CD4-positive, alpha-beta T cell treated with Interleukin-2 at 100 ng/mL for 4 hours (primary cell): ENCODE measurements at places on chromosomes 5 and 9.
A peak's percentile ranks its signal among the peaks of the same experiment; 100 is the strongest.

GRCh38 chr9:95316794-95317118 is 753 bp downstream of the FANCC start:
- no peak for DNase-seq

GRCh38 chr9:22211588-22212360 is 202.7 kb upstream of the CDKN2B start:
- DNase-seq, result no peak

DNA sequence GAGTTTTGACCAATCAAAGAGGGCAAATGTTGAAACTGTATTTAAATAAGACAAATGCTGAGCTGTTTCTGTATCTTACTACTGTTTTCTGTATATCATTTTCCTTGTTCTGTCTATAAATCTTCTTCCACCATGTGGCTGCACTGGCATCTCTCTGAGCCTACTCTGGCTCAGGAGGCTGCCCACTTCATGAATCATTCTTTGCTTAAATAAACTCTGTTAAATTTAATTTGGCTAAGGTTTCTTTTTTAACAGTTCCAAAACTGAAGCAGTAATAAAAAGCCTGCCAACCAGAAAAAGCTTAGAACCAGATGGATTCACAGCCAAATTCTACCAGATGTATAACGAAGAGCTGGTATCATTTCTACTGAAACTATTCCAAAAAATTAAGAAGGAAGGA is 40.2 kb upstream of the TAS2R1 start:
- DNase-seq, result no peak

GRCh38 chr5:143758015-143758414 is 53.9 kb upstream of the HMHB1 start:
- DNase-seq, result no peak

GRCh38 chr9:34956648-34957047 is 1.4 kb upstream of the PHF24 start:
- DNase-seq, result no peak

DNA sequence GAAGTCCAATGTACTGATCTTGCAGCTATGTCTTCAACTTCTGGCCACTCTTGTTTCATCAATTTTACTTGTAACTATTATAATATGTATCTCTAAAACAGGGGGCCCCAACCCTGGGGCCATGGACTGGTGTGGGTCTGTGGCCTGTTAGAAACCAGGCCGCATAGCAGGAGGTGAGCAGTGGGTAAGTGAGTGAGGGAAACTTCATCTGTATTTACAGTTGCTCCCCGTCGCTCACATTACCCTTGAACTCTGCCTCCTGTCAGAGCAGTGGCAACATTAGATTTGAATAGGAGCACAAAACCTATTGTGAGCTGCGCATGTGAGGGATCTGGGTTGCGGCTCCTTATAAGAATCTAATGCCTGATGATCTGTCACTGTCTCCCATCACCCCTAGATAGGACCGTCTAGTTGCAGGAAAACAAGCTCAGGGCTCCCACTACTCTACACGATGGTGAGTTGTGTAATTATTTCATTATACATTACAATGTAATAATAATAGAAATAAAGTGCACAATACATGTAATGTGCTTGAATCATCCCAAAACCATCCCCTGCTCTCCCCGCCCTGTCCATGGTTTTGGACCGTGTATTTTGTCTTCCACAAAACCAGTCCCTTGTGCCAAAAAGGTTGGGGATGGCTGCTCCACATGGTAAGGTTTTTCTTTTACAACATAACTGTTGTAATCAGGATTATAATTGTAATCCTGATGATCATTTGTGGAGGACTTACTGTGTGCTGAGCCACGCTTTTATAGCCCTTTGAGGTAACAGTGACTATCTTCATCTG is 26.9 kb upstream of the SH3PXD2B start:
- no peak for DNase-seq

DNA sequence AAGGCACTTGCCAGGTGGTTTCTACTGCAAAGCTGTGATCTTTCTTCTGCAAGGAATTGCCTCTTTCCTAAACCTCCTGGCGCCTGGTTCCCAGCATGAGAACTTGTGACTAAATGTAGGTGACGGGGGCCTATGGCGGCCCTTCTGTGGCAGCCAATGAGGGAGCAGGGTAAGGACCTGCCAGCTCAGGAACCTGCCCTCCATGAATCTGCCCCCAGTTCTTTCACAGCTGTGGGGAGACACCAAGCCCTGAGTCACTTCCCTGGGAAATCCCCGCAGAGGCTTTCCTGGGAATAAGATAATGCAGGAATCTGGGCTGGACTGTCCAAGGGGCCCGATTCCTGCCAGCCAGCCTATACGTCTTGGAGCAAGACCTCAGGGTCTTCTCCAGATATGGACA is 56.7 kb upstream of the CTNNA1 start:
- DNase-seq, result no peak

DNA sequence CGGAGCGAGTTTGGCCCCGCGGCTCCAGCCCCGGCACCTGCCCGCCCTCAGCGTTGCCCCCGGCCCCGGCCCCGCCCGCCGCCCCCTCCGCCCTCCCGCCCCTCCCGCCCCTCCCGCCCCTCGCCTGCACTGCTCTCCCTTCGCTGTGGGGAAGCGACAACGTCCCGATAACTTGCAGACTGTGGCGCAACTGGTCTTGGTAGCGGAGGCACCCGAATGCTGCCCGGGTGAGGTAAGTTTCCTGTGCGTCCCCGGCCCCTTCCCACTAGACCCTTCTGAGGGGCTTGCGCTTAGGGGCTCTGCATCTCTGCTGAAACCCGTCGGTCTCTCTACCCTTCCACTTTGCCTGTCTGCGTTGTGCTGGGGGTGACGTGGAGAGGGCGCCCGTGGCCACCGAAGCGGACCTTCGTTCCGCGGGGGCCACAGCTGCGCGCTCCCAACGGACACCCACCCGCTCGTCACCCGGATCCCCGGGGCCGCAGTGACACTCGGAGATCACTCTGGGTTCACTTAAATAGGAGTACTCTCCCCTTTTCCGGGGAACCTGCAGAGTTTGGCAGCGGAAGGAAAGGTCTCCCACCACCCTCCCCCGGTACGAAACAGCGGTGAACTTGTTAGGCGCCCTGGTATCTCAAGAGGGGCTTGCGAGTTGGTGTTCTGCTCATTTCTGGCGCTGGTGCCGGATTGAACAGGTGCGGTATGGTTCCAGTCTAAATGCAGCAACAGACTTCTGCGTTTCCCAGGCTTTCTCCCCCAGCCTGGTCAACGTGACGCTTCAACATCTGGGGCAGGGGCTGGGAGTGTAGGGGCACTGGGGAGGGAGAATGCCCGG is 707 bp downstream of the PIP5K1B start:
- no peak for DNase-seq

DNA sequence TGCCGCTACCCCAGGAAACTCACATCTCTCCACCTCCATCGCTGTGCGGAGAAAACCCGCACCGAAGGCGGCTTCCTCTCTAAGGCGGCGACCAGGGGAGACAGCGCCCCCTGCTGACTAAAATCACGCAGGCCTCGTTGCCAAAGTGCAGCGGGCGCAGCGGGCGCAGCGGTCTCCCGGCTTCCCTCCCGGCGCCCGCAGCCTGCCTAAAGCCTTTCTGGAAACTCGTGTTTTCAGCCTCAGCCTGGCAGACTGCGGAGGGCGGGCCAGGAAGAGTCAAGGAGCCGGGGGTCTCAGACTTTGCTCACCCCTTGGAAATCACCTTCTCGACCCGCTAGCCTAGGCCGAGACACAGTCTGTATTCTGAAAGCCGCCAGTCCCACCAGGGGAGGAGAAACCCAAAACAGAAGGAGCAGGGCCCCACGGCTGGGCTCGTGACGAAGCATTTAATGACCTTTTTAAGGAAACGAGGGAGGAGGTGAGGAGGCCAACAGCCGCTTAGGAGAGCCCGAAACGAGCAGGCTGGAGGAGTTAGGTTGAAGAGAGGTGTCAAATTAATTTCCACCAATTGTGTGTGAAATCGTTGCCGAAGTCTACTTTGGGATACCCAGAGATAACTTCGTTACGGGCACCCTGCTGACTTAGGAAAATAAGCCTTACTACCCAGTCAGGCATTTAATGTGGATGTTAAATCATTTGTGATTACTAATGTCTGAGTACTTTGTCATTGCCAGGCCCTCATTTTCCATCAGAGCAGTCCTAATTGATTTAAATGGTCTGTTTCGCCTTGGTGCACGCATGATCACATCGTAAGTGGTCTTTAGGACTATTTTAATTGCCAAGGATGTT is 7.3 kb upstream of the FOXB2 start:
- peak; percentile 55 for DNase-seq

DNA sequence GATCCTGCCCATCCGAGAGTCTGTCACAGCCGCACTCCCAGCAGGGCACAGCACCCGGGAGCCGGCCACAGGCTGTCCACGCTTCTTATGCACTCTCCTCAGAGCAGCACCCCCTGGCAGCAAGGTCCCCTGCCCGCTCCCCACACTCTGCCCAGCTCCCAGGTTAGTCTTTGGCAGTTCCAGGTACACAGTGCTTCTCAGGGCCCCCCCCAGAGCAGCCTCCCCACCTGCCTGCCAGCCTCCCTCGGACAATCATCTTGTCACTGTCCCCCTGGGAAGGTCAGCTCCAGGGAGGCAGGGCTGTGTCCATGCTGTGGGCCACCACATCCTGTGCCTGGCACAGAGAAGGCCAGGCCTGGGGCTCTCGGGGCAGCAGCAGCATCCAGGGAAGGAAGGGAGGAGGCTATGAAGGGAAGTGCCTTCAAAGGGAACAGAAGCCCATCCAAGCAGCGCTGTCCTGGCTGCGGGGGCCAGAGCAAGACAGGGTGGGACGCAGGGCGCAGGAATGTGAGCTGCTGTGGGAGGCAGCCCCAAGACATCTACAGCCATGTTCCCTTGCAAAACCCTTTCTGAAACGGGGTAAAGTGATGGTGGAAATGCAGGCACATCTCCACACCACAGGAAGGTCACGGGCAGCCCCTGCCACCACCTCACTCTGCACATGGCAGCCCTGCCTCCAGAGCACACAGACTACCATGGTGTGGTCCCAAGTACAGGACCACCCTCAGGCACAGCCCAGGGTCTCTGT is 68.6 kb upstream of the ADAMTS2 start:
- DNase-seq, result no peak

DNA sequence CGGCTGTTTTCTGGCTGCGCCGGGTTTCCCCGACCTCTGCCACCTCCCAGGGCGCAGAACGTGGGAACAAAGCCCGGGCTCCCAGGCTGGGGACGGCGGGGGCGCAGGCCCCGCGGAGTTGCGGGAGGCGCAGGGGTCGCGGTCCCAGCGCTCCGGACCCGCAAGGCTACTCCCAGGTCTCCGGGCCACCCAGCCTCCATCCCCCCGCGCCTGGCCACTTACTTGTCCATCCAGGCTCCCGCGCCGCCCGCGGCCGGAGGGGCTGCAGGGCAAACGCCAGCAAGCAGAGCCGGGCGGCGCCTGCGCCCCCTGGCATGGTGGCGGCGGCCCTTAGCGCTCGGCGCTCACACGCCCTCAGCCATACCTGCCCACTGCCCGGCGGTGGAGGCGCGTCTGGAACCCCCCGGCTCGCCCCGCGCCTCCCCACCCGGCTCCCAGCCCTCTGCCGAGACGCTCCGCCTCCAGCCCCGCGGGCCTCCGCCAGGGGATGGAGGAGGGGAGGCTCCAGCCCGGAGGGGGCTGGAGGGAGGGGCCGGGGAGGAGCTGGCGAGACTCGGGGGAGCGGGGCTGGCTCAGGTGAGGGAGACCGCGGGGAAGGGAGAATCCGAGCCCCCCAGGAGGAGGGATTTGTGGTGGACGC is at the start of gene ADAM19:
Gene ADAM19, minus strand, starts transcription at position 395 of the 640 bp plus-strand sequence. Its CDS starts 79 bp downstream, at position 316.
- peak; percentile 48 for DNase-seq

DNA sequence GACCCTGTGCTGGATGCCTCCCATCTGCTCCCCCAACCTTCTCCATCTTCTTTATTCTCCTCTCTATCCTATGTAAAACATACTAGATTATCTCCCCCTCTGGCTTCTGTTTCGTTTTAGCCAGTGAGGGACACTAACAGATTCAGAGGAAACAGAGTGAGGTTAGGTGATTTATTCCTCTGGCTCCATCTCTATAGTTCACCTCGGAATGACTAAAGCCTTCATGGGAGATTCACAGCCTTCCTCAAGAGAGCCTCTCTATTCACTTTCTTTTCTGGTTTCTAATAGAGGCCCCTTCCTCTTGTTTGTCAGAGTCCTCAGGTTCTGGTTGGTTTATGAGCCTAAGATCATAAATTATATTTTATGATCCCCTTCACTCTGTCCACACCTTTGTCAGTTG is 633.1 kb upstream of the TYRP1 start:
- DNase-seq, result no peak

DNA sequence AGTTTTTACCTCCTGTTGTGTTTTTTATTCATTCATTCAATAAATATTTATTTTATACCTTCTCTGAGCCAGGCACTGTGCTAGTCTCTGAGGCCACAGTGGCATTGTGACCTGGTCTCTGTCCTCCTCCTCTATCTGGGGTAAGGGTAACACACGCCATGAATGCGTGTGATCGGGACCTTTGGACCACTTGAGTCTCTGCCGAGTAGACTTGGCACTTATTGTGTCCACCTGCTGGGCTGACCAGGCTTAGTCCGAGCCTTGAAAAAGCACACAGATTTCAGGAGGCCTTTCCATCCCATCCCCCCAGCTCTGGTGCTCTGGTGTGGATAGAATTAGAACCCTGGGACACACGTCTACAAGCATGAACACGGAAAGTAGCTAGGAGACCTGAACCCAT is 58.7 kb downstream of the ERGIC1 start:
- no peak for DNase-seq

GRCh38 chr5:34959323-34959722 is 30.0 kb downstream of the DNAJC21 start:
- peak; percentile 17 for DNase-seq

- no peak for DNase-seq
Measured at GRCh38 chr5:68548959-68549676, 333.6 kb downstream of the PIK3R1 start.

DNA sequence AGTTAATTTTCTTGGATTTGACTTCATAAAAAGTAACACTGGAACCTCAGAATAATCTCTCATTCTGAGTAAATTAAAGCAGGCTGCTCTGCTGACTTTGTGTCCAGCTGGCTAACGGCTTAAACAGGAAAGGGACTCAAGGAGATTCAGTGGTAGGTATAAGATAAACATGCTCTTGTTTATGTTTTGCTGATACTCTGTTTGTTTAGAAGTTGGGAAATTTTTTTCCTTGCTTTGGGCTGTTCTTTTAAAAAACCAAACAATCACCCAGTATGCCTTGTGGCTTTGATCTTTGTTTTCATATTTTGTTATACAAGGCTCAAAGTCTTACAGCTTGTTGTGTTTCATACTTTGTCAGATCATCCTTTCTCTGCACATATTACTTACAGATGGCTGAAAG is 237.6 kb upstream of the RIOK2 start:
- DNase-seq, result no peak

DNA sequence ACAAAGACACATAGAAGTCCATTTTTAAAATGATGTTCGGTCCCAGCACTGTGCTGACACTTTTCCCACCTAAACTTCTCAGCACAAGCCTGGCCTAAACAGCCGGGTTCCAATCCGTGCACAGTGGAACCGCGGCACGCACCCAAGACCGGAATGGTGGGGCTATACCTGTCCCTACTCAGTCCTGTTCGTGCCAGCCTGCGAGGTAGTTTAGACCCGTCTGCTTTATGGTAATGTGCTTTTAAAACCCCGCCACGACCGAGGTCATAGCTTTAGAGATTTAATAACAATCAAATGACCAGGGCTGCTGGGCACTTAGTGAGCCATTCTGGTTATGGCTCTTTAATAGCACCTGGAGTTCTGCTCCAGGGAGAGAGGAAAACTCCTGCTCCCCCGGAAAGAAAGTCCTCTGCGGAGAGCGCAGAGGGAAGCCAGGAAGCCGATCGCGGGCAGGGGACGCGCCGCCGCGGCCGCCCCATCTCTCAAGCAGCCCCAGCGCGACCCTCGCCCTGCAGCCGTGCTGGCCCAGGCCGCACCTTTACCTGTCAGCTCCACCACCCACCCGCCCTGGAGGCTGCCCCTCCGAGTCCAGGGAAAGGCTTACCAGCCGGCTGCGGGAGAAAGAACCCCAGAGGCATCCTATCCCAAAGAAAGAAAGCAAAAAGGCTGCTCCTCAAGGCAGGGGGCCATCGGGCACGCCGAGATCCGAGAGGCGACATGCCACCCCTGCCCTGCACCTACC is 511 bp downstream of the ARL15 start:
- peak; percentile 18 for DNase-seq
